ENCODE measurements at places on chromosomes 6 and 20.

DNA sequence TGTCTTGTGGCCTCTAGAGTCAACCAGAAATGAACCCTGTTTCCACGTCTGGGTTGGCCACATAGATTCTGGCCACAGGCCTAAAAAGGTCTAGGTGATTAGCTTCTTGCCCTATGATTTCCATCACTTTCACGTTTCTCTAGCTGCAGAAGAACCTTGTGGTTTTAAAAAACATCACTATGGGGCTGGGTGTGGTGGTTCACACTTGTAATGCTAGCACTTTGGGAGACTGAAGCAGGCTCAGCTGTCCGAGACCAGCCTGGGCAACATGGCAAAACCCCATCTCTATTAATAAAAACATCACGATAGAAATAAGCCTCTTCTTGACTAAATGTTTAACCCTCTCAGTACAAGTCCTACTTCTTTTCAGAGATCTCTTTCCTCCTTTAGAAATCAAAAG lies 27.6 kb downstream of the POLR1C start:
- no peak for DNase-seq

DNA sequence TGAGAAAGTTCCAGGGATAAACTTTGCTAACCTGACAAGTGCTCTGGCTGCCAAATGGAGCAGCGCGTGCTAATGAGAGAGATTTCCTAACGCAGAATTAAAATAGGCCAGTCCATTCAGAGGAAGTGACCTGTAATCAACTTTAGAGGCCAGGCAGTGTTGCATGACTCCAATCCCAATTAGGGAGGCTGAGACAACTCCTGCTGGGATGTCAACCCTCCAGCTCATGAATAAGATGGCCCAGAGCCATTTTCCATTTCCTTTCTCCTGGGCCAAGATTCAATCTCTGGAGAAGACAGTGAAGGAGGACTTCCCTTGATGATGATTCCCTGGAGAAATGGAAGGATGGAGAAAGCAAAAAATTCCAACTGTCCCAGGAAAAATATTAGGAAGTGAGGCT lies 241.5 kb upstream of the RNF24 start:
- no peak for DNase-seq

GRCh38 chr6:12097791-12098190 lies 85.7 kb downstream of the HIVEP1 start:
- DNase-seq = no peak

GRCh38 chr6:40164345-40164755 lies 230.1 kb upstream of the MOCS1 start:
- DNase-seq = no peak

GRCh38 chr6:18564775-18565174 lies 177.6 kb downstream of the RNF144B start:
- no peak for DNase-seq

- no peak for DNase-seq
Observed at GRCh38 chr20:56400001-56400640, 7.7 kb downstream of the CSTF1 start.

- no peak for DNase-seq
Observed at GRCh38 chr6:6688951-6689350, 100.4 kb downstream of the LY86 start.

DNA sequence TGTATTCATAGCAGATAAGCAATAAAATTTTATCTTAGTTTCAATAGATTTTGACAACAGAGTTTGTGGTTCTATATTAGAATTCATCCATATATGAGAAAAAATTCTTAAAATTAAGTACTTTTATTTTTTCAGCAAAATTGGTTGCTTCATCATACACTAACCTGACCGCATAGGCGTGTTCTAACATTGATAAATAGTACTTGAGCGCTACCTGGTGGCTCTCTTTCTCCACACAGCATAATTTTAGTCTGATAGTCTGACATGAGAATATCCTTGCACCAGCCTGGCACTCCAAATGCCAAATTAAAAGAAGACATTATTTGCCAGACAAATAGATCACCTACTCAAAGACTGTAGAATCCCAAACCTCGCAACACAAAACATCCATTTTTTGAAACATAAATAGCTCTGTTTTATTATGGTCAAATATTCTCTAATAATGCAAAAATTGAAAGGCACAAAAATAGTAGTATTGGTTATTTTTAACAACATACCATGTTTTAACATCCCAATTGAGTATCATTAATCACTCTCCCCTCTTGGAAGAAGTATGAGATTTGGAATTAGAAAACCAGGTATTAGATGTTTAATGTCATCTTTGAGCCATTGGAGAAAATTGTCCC lies 33.0 kb upstream of the FILIP1 start:
- no peak for DNase-seq

GRCh38 chr6:14454473-14454775 lies 336.9 kb downstream of the CD83 start:
- DNase-seq = no peak

- DNase-seq = no peak
Observed at GRCh38 chr6:144087789-144088426, 7.5 kb downstream of the SF3B5 start.

- DNase-seq = no peak
Observed at GRCh38 chr6:56593801-56594318, 48.8 kb downstream of the DST start.

DNA sequence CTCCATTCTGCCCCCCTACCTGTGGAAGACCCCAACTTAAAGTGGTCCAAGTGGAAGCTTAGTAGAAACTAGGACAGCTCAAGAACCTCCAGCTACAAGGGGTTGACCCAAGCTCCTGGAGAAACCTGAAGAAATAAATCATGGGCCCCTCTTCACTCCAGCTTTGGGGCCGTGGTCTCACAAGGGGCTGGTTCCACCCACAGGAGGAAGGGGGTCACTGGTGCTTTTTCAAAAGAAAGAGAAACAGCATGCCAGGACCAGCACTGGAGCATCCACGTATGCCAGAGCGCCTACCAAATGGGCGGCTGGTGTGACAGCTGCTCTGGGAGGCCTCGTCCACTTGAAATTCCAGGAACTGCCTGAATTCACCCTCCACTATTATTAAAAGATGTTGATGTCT lies 14.4 kb upstream of the ANKRD60 start:
- no peak for DNase-seq

DNA sequence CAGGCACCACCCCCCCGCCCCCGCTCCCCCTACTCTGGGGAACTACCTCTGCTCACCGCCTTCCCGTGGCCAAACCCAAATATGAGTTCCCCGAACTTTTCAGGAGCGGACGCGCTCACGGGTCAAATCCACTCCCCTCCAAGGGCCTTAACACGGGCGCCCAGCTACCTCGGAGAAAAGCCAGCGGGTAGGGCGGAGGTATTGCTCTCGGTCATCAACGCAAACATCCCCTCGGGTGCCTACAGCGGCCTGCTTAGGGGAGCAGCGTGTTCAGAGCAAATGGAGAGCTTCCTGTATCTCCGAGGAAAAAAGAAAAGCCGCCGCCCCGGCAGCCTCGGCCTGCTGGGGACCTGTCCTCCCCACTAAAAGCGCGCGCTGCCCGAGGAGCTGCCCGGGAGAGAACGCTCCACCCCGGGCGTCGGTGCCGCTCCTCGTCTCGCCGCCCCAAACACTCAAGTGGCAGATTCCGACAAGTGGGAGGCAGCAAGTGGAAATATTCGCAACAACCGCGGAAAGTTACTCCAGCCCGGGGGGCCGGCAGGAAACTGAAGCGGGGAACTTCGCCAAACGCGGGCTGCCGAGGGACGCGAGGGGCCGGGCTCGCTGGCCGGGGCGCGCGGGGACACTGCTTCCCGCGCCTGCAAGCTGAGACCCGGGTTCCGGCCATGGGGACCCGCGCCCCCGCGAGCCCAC lies 699 bp downstream of the PTPRT start:
- no peak for DNase-seq

DNA sequence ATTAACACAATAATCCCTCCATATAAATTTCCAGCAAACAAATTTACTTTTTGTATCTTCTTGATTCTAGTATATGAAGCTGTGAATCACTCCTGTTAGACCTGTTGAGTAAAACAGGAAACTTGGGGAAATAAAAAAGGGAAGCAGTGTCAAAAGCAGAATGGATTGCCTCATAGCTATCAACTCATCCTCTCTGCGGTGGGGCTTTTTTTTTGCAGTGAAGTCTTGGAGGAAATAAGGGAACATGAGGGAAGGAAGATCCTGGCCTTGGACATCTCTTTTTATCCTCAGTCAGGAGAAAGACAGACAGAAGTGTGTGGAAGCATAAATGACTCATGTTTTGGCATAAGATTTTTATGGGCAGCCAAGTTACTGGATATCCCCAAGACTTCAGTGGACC lies 332.5 kb downstream of the TFAP2A start:
- no peak for DNase-seq

- no peak for DNase-seq
Observed at GRCh38 chr6:118644007-118644406, 7.4 kb downstream of the CEP85L start.

- DNase-seq = no peak
Observed at GRCh38 chr6:135576055-135576454, 78.5 kb upstream of the AHI1 start.

- no peak for DNase-seq
Observed at GRCh38 chr6:170287371-170287876, 3.5 kb downstream of the DLL1 start.

GRCh38 chr20:41095110-41095969 lies 42.0 kb upstream of the PLCG1 start:
- no peak for DNase-seq

DNA sequence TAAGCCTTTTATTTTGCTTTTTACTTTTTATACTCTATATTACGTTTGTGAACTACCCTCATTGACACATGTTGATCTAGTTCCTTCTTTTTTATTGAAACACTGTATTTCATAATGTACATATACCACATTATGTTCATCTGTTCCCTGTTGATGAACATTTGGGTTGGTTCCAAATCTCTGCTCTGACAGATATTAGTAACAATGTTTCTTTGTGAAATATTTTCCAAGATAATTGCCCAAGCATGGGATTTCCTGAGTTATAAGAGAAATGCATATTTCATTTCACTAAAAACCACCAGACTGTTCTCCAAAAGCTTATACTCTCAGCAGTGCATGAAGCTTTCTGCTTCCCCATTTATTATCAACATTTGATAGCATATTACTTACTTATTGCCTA lies 44.2 kb upstream of the TNFRSF21 start:
- DNase-seq = no peak

- DNase-seq = no peak
Observed at GRCh38 chr20:17874271-17875105, 94.1 kb downstream of the SNX5 start.

DNA sequence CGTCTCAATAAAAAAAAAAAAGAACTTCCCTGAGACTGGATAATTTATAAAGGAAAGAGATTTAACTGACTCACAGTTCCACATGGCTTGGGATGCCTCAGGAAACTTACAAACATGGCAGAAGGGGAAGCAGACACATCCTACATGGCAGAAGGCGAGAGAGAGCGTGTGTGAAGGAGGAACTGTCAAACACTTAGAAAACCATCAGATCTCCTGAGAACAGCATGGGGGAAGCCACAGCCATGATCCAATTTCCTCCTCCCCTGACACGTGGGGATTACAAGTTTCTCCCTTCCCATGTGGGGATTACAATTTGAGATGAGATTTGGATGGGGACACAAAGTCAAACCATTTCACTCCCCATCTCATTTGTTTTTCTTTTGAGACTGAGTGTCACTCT lies 46.6 kb upstream of the TFAP2C start:
- no peak for DNase-seq

DNA sequence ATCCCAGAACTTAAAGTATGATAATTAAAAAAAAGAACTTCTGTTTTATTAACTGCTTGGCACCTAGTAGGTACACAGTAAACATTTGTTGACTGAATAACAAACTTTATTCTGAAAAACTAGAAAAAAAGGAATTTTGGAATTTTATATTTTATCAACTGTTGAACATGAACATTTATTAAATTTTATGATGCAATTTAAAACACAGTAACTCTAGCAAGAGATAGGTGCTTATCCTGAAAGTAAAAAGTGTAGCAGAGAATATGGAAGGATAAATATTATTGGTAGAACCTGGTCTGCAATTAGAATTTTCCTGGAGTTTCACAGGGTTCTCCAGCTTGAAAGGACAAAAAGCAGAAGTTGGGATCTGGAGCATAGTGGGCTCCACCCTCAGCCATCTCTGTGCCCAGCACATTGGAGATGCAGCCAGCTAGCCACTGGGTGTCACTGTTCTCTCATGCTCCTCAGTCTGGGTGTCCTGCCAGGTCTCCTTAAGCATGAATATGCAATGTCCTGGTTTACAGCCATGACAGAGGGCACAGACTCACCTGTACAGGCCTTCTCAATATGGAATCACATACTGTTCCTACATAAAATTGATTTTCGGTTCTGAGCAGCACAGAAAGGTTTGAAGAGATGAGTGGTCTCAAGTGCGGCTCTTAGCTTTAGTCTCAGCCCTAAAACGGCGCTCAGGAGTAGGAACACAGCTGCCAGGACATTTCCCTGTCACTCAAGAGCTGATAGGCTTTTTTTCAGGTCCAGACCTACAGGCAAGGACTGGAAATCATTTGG lies 31.7 kb upstream of the IL20RA start:
- peak; percentile 74 for DNase-seq

GRCh38 chr6:137006056-137006455 lies 38.7 kb downstream of the IL20RA start:
- no peak for DNase-seq

GRCh38 chr6:6884193-6884627 lies 223.6 kb upstream of the RREB1 start:
- DNase-seq = no peak

DNA sequence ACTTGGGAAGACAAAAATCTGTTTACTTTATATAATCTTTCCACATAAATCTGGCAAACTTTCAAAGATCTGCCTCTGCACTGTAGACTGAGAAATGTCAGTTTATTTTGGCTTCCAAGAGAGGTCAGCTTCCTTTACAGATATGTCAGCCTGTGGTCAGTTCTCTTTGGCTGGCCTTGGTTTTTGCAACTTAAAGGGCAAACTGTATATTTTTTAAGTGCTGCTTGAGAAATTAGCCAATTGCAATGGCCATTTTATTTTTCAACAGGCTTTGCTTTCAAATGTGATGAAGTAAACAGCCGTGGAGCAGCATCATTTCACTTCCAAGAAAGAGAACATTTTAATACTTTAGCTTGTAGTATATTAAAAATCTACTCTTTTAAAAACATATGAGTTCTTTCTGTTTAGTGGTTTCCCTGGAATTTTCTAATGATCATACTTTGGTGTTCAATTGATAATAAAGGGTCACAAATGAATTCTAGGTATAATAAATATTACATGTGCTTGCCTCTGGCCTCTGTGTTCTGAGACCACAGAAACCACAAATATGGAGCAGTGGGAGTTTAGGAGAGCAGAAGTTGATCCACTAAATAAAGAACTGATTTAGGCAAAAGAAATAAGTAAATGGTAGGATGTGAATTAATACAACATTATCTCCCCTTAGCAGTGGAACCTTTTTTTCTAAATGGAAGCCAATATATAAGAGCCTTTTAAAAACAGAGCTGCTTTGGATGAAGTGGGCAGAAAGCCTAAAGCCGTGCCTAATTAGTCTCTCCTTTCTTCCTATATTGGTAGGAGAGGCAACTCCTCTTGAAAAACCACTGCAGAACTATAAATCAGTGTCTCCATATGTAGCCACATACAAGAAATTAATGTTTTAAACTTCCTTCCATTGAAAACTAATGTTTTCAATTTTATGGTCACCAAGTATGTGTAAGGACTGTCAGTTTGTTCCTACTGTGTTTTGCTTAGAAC lies 16.2 kb downstream of the ADGRB3 start:
- DNase-seq = no peak

Measured in NCI-H524 treated with DMSO at 0.1 percent for 48 hours (cell line).